ENCODE measurements at places on chromosomes 1 and 21.

DNA sequence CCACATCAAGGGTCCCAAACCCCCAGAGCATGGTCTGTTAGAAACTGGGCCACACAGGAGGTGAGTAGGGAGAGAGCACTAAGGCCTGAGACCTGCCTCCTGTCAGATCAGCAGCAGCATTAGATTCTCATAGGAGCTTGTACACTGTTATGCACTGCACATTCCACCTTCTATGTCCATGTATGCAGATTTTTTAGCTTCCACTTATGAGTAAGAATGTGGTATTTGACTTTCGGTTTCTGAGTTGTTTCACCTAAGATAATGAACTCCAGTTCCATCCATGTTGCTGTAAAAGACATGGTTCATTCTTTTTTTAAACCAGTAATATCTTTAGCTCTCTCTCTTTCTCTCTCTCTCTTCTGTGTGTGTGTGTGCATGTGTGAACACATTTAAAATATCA, 663 bp upstream of the GBP6 start:
- DNase-seq = no peak

DNA sequence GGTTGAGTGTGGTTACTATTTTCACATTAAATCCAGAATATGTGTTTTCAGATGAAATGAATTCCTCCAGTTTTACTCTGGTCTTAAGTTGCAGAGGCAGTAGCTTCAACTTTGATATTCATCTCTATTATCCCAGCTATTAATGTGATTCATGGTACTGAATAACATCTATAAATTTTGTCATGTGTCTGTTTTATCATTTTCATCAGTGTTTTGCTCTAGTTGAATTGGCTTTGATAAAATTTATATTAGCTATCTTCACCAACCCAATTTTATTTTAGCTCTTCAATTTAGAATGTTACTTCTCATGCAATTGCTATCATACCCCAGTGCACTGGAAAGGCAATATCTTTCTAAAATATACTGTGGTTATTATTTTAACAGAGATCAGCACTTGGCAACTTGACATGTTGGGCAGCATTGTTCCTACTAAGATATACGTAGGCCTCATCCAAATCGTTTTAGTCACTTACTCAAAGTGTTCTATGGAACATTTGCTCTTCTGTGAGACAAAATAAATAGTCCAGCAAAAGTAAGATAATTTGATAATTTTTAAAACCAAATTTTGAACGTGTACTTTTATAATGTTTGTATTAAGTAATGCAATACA, 184.3 kb downstream of the NCAM2 start:
- DNase-seq = no peak

DNA sequence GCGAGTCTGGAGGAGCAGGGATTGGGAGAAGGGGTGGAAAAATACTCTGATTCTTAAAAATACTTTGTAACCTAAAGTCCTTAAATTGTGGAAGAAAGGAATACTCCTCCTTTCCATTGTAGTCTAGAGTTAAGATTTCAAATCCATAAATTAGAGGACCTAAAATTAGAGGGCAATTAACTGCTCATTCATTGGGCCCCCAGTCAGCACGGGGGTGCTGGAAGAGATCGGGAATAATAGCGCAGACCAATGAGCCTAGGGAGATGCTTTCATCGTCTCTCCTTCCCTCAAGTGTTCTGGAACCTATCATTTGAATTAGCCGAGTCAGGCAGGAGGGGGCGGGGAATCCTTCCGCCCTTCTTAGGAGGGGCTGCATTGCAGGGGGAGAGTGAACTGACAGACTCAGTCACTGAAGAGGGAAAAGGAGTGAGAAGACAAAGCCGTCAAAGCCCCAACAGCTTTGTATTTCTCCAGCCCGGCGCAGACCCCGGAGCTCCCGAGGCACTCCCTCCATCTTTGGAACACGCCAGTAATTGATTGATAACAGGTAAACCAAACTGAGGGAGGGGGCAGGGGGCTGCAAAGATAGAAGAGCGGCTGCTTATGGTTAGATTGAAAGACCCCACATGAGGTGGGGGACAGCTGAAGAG, at the start of gene MLLT11:
TSS of gene MLLT11 (plus strand) at position 391 of the 650 bp plus-strand sequence. CDS start 6,828 bp downstream, outside the sequence.
- peak; percentile 54 for DNase-seq

- no peak for DNase-seq
These were observed 239.1 kb upstream of the TMEM51 start for GRCh38 chr1:14914351-14914988.

DNA sequence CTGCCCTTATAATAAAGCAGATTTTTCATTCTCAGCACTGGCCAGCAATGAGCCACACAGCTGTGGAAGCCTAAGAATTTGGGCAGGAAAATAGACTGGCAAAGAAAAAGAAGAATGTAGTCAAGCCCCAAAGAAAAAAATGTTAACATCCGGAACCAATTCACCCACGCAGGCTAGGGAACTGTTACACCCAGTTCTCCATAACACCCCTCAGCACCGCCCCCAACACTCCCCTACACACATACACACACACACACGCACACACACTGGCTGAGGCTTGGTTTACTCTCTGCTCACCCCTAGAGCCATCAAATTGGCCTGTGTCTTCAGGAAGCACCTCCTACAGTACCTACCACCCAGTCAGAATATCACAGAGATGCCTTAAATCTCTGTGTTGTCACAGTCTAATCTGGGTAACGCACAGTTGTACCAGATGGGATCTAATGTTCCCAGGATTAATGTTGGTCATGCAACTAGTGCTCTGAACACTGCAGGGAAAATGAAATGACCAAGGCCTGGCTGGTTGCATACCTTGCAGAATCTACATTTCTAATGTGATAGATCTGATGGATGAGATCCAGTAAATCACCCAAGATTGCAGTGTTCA, 14.5 kb downstream of the TBX15 start:
- DNase-seq = no peak

- DNase-seq = no peak
These were observed 4.8 kb upstream of the WNT9A start for GRCh38 chr1:227952374-227953021.

- DNase-seq = no peak
These were observed 66.0 kb downstream of the RGS21 start for GRCh38 chr1:192382758-192383157.

DNA sequence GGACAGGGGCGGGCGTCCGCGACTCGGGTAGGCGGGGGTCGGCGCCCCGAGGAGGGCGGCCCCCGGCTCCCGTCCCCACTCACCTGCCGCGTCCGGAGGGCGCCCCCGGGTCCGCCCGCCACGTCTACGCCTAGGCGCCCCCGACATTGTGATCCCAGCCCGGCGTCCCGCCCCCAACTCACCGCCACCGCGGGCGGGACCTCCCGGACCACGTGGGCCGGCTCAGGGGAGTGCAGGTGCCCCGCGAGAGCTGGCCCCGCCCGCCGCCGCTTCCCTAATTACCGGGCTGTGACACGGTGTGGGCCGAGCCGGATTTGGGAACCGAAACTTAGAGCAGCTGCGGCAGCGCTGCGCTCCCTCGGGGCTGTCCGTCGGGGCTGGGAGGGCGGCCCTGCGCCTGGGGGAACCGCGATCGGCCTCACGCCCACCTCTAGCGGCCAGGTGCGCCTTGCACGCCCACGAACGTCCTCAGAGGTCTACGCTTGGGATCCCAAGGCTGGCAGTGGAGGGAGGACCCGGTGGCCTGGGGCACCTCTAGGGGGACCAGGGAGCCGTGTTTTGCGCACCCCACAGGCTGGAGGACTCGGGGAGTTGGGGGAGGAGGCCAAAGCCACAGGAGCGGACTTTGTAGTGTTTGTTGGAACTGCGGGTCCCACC, 521 bp upstream of the NADK start:
- DNase-seq = no peak

GRCh38 chr21:31566064-31566463, 93.4 kb upstream of the SOD1 start:
- DNase-seq = no peak

GRCh38 chr1:160291248-160292220, 6.6 kb upstream of the PEX19 start:
- peak; percentile 44 for DNase-seq

DNA sequence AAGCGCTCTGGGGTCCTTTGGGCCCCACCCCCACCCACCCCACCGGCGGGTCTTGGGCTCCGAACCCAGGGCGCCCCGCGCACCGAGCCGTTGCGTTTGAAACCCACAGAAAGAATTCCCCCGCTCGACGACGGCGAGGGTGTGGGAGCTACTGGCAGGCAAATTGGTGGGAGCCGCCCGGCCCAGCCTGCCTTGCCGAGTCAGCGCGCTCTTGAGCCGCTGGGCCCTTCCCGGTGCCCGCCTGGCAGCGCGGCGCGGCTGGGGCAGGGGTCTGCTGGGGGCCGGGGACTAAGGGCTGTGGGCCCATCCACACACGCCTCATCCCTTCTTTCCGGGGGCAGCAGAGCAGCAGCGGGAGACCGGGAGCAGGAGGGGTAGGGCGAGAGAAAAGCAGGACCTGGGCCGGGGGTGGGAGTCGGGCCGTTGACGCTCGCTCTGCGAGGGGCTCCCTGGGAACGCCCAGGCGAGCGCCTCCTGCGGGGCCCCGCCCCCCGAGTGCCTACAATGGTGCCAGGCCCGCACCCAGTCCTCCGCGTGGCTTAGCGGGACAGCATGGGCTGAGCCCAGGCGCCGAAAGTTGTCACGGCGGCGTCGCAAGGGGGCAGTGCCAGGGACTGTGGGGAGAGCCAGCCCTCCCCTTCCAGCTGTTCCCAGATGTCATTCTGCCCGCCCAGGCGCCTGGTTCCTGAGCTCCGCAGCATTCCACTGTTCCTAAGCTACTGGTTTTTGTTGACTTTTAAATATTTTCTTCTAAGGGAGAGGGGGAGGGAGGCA, at the start of gene C1orf94:
TSS of gene C1orf94 (plus strand) at position 78 of the 774 bp plus-strand sequence. CDS start 883 bp downstream, outside the sequence.
- no peak for DNase-seq

- DNase-seq = no peak
These were observed 47.6 kb downstream of the APP start for GRCh38 chr21:26123012-26123411.

Data from H54 (cell line).